Kidney (tissue), 22 donors: ENCODE measurements at places on chromosomes 3 and 15. TPM values are rescaled to one million over a fixed set of nuclear protein-coding genes. Genes with fewer than 3 reads are reported as not detected.

DNA sequence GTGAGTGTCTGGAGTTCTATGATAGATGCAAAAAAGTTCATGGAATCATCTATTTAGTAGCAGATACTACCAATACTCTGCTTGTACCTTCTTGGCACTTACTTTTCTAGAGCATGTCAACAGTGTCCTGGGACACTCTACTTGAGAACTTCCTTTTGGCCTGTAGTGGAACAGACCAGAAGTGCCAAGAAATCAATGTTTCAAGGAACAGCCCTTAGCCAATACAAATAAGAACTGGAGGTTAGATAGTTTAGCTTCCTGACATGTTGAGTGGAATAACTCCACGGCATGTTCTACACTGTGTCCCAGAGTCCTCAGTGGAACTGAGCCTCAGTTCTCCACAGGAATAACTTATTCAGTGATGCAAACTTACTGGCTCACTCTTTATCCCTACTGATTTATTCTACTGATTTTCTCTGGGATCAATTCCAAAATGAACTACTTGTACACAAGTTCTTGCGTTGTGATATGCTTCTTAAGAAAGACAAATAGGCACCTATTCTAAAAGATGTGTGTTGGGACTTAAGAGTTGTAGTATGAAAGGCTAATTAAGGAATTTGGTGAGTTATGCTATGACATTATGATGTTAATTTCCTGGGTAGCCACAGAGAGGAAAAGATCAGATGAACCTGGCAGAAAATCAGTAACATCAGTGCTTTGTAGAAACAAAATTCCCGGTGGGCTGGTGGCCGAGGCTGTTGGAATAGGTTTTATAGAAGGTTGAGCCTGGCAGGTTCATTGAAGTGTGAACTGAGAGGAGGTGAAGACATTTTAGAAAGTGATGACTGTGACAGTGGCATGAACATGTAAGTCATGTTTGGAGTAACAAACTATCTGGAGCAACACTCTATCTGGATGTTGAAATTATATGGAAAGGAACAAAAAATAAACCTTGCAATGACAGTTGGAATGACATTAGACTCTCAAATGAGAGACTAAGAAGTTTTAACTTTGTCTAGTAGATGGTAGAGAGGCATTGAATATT lies 101.8 kb upstream of the RBMS3 start:
- H3K4me3 ChIP-seq, result no peak overlapping the region
- H3K27ac ChIP-seq, result no peak overlapping the region

DNA sequence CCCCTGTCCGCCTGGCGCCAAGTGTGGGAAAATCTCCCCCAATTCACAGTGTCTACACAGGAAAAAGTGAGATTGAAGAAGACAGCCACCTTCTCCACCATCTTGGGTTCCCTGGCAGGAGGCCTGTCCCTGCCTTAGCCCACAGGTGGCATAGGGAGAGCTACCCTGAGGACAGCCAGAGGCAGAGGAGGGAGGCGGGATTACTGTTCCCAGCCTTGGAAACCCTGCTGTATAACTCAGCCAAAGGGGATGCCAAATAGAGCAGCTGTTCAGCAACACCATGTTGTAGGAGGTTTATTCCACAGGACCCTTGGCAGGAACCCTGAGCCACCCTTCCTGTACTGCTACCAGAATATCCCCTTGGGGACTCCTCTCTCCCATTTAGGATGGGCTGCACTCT lies 54.8 kb downstream of the PAK2 start:
- no peak overlapping the region for H3K4me3 ChIP-seq
- H3K27me3 ChIP-seq, result no peaks in the 10 kb centered on the region
- H3K27ac ChIP-seq, result no peak overlapping the region
- H3K36me3 ChIP-seq, result no peaks in the 10 kb centered on the region

DNA sequence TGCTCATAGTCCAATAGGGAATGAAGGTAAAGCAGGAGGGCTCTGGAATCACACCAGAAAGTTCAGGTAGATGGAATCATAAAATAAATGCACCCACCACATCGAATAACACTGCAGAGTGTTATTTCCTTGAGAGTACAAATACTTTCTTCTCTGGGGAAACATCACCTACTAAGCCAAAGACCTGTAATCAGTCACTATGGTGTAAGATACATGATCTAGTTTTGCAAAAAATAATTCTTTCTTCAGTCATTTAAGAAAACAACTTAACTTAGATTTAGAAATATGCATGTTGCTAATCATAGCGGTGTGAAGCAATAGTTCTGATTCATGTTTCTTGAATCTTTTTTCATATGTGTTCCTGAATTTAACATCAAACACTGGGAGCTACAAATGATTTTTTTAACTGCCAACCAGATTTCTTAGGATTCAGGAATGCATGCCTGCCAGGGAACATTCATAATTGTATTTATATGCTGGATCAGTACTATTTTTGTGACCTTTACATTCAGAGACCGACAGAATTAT lies 40.2 kb upstream of the MEIS2 start:
- DNase-seq, result no peak
- no peaks in the 10 kb centered on the region for H3K4me1 ChIP-seq
- no peak overlapping the region for H3K27ac ChIP-seq

- no peak overlapping the region for H3K4me3 ChIP-seq
- H3K27me3 ChIP-seq, result no peaks in the 10 kb centered on the region
- no peaks in the 10 kb centered on the region for H3K36me3 ChIP-seq
- no peaks in the 10 kb centered on the region for H3K4me1 ChIP-seq
- H3K27ac ChIP-seq, result no peak overlapping the region
These were observed 317.3 kb upstream of the CFAP20DC start for GRCh38 chr3:59367150-59367549.

TGM4 gene
- total RNA-seq, result not detected

MUC20 gene
- total RNA-seq, result 42.6 TPM

ATP13A5 gene
- not detected for total RNA-seq

AADACL2 gene
- total RNA-seq, result not detected

ACKR4 gene
- total RNA-seq, result 1.0 TPM
